ENCODE measurements at places on chromosomes 12 and 14. TPM values are rescaled to one million over a fixed set of nuclear protein-coding genes. Genes with fewer than 3 reads are reported as not detected.

GRCh38 chr12:69886715-69887114 is 61.7 kb downstream of the MYRFL start:
- DNase-seq: no peak

DNA sequence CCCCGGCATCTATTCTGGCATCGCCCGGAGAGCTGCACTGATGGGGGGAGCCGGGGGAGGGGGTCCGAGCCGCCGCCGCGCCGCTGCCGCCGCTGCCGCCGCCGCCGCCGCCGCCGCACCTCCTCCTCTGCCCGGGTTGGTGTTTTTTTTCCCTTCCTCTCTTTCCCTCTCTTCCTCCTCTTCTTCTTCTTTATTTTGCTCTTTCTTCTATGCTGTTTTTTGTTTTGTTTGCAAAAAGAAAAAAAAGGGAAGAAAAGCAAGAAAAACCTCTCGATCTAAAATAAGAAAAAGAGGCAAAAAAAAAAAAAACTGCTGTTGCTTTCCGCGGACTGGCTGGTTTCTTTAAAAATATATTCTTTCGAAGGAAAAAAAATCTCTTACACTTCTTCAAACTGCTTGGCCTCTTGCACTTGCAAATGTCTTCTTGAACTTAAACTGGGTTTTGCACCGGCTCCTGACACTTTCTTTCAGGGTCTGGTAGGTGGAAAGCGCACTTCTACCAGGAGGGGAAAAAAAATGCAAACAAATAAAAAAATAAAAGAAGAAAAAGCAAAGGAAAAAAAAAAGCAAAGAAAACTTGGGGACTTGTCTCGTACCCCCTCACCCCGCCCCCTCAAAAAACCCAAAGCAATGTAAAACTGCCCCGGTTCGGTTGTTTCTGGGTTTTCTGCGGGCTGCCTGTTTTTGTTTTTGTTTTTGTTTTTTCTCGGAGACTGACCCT is 616 bp downstream of the BCL11B start:
- no peak for DNase-seq

DNA sequence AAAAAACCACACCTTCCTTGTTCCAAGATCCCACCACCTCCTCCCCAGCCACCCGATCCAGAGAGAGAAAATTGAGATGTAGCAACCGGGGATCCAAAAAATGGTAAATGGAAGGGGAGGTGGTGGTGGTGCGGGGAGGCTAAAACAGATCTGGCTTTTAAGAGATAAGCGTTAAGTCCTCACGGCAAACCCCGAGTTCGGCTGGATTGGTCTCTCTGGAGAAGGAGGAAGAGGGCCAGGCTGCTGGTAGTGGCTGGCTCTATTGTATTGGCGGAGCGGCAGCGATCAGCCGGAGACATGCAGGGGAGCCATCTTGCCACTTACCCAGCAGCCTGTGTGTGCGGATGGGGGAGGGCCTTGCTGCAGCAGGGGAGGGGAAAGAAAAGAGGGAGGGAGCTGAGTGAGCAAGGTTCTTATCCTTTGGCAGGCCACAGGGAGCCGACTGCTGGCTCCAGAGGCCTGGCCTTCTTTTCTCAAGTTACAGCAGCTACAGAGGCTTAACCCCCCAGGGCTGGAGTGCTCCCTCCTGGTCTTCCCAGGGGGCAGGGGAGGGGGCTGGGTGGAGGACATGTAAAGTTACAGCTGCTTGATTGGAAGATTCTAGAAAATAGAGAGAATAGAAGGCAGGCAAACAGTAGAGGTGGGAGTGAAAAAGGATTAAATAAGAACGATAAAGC is 14.1 kb upstream of the CDH24 start:
- peak; percentile 94 for DNase-seq

DNA sequence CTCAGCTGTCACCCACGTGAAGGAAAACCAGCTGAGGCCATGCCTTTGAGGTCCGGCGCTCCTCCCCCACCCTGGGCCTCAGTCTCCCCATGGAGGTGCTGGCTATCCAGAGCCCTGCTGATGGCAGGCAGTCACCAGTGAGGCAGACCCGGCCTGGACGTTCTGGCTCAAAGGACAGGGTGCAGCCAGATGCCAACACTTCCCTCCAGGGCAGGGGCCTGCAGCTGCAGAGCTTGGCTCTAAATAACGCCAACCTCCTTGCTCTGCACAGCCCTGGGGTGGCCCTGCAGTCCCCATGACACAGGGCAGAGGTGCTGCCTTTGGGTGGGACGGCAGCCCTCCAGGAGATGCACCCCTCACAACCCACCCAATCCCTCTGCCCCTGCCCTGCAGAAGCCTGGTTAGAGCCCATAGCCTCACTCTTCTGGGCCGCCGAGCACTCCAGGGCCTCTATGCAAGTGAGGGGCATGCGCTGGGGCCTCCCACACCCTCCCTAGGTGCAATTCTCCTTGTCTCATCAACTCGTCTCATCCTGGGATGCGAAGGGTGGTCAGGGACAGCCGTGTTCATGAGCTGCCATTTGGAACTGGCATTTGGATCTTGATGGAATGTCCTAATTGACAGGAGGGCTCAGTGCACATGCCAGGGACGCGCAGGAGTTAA is 30.4 kb downstream of the CCDC85C start:
- DNase-seq: no peak

DNA sequence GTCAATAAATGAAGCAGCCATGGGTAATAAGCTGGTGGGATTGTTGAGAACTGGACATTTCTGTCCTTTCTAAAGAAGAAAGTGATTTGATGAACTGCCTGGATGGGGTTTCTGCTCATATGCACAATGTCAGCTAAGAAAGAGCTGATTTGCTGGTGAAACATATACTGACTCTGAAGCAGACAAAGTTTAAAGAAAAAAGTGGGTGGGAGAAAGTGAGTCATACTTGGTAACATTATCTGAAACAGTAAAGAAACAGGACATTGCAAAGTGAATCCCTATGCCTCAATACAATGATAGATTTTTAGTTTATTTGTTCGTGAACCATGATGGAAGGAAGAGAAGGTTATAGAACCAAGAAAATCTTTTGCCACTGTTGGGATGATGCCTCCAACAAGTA is 95.6 kb upstream of the DNM1L start:
- peak; percentile 78 for DNase-seq

GRCh38 chr14:70005281-70005805 is 126.1 kb downstream of the SMOC1 start:
- no peak for DNase-seq

GRCh38 chr14:105962532-105962931 is 436.1 kb downstream of the TMEM121 start:
- DNase-seq: no peak

DNA sequence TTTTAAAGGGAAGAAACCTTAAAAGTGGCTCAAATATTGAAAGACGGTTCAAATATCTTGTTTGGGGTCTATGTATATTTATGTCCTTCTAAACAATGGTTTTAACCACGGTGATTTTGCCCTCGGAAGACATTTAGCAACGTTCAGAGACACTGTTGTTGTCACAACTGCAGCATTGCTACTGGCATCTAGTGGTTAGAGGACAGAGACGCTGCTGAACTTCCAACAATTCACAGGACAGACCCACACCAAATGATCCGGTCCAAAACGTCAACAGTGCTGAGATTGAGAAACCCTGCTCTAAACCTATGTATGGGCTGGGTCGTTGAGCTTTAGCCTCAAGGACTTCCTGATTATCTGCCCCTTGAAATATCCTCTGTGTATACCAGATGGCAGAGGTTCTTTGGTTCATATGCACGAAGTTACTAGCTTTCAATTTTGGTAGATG is 1.7 kb downstream of the ANGEL1 start:
- DNase-seq: peak; percentile 34

- DNase-seq: no peak
Observed at GRCh38 chr14:104863923-104864266, 1.2 kb upstream of the CEP170B start.

DNA sequence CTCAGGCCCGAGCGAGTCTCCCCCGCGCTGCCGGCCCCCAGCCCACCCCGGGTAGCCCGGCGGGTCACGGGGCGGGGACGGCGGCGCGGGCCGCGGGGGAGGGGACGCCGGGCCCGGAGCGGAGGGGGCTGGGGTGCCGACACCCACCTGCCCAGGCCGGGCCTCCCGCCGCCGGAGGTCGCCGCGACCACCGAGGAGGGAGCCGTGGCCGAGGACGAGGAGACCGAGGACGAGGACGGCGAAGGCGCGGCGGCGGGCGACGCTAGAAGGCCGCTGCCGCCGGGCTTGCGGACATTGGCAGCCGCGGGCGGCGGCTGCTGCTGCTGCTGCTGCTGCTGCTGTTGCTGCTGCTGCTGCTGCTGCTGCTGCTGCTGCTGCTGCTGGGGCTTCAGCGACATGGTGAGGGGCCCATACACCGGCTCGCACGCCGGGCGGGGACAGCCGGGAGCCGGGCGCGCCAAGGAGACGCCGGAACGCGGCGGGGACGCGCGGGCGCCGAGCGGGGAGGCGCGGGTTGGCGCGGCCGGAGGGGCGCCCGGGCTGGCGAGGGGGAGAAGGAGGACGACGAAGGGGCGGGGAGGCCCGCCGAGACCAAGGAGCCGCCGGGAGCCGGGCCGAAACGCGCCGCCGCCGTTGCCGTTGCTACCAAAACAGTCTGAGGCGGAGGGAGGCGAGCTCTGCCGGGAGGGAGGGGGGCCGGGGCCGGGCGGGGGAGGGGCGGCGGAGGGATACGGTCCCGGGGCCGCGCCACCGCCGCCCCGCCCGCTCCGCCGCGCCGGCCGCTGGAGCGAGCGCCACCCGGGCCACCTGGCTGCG is at the start of gene ATXN2:
ATXN2 (minus strand) TSS at position 679 of the 816 bp plus-strand sequence; CDS start at position 398, 281 bp downstream.
- no peak for DNase-seq

DNA sequence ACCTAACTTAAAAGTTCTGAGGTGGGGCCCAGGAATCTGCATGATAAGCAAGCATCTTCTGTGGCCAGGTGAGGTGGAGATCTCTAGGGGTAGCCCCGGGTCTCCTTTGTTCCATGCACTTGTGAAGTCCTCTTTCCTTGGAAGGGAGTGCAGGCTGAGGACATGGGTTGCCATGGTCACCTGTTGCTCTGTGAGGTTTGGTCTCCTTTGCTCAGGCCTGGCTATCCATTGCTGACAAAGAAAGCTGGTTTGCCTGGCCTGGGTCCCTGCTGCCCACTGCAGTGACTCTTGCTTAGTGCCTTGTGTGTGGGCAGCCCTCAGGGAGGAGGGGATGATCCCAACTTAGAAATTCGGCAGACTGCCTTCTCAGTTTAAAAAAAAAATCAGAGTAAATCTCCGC is 11.1 kb downstream of the NRXN3 start:
- no peak for DNase-seq

DNA sequence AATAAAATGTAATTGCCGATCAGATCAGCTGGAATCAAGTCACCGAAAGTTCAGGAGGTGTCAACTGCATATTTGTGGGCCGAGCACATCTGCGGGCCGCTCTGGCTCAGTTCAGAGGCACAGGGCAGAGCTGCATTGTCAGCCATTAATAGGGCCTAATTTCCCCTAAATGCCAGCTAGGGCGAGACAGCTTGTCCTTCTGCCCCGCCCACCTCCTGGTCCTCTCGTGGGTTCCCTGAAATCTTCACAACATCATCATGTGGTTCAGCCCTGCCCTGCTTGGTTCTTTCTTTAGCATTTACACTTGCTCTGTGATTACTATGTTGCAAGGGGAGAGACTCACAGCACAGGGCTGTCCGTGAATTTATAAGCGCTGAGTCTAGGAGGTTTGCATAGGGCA is 148.9 kb downstream of the CHST11 start:
- no peak for DNase-seq

DNA sequence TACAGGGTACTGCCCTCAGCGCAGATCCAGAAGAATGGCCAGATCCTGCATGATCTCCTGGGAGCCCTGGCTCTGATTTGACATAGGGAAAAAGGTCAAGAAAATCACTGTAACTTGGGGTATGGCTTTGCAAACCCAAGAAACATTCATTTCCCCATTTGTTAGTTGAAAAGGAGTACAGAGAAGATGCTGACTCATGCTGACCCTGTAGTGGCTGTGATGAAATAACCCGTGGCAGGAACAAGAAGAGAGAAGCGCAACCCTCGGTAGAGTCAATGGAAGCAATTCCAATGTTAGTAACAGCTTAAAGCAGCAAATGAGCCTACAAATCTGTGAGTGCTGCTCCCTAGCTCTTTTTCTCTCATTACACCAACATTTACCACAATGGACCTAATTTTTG is 281.6 kb upstream of the NPAS3 start:
- DNase-seq: peak; percentile 61

DNA sequence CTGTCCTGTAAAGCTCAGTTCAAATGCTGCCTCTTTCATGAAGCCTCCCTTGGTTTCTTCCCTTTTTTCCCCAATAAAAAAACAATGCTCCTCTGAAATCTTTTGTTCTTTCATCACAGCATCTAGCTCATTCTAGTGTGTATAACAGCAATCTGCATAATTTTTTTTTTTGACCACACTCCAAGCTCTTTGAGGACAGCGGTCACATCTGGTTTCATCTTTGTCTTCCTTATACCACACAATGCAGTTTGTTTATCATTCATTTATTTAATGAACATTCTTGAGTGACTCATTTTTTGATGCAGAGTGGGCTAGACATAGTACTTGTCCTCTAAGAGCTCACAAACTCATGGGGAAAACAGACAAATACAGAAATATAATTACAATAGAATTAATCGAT is 7.3 kb downstream of the GNG2 start:
- DNase-seq: peak; percentile 48

DNA sequence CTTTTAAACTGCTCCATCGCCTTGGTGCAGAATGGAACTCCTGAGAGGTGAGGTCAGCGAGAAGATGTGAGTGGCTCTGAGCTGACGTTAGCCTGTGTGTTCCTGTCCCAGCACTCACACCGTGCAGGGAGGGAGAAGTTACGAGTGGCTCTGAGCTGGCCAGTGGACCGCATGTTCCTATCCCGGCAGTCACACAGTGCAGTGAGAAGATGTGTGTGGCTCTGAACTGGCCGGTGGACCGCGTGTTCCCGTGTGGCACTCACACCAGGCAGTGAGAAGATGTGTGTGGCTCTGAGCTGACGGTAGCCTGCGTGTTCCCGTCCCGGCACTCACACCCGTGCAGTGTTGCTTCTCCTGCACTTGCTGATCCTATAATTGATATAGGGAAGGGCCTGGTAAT is 59.9 kb downstream of the VCPKMT start:
- DNase-seq: no peak

- DNase-seq: no peak
Observed at GRCh38 chr12:6171409-6172015, 28.7 kb upstream of the CD9 start.

Gene GPATCH2L
- polyA plus RNA-seq: 15.6 TPM

Gene INSM2
- not detected for polyA plus RNA-seq

Gene FSCB
- polyA plus RNA-seq: not detected

Gene PTCSC3
- polyA plus RNA-seq: not detected

Gene ARHGEF25
- polyA plus RNA-seq: 17.1 TPM

Gene CSRP2
- polyA plus RNA-seq: 179 TPM

Gene ASCL1
- polyA plus RNA-seq: not detected

Gene CMKLR1
- not detected for polyA plus RNA-seq

Gene CLEC2D
- 1.2 TPM for polyA plus RNA-seq

Gene TPPP2
- polyA plus RNA-seq: not detected

Gene DDN
- polyA plus RNA-seq: 0.22 TPM

Gene HSPB8
- 25.8 TPM for polyA plus RNA-seq

Measured in IMR-90 (cell line).